ENCODE measurements at places on chromosomes 1 and 21.

DNA sequence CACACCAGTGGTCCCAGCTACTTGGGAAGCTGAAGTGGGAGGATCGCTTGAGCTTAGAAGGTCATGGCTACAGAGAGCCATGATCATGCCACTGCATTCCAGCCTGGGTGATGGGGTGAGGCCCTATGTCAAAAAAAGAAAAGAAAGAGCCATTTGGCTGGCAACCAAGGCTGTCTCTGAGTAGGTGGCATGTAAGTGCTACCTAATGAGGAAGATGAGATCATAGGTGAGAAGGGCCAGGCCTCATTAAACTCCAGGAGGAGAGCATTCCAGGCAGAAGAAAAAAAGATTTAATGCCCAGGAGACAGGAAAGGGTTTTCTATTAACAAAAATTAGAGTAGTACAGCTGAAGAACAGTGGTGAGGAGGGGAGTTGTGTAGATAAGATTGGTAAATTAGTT, 103.4 kb upstream of the ZNF678 start:
- DNase-seq, result no peak

DNA sequence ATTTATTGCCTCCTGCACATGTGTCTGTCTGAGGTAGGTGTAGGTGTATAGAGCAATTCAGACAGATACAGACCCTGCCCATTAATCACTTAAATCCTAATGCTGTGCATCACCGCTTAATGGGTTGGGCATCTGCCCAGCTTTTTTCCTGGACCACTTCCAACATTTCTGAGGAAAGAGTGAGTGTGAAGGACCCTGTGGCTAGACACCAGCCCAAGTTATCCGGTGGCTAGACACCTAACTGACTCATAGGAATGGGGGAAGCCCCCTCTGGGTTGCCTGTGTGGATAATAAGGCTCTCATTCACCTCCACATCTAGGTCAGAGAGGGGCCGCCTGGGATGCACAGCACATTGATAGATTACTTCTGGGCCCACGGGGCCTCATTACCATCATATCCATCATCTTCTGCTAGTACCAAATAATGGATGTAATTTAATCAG, 121.1 kb upstream of the RAVER2 start:
- DNase-seq, result peak; percentile 76

- DNase-seq, result no peak
Measured at GRCh38 chr1:65039066-65039465, 72.7 kb upstream of the JAK1 start.

DNA sequence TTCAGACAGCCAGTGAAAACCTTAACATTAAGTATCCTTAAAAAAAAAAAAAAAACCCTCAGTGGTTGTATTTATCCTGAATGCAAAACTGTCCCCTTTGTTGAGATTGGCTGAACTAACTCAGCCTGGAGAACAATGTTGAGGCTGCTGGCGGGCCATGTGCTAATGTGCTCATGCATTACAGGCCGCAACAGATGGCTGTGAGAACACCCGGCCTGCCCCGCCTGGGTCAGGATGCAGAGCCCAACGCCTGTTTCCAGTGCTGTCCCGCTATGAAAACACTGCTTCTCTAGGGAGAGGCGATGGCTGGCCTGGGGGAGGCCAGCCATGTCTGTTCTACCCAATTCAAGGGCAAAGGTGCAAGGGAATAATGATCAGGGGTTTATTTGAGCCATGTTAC, 13.8 kb downstream of the OLIG2 start:
- no peak for DNase-seq

GRCh38 chr1:83766241-83766691, 232.7 kb downstream of the TTLL7 start:
- DNase-seq, result no peak

GRCh38 chr21:25638660-25639550, at the start of gene JAM2:
TSS of gene JAM2 (plus strand) at chr21:25639258. CDS start at chr21:25639822, 564 bp downstream.
- no peak for DNase-seq

- DNase-seq, result no peak
Measured at GRCh38 chr1:99018313-99018712, 13.7 kb upstream of the PLPPR5 start.

DNA sequence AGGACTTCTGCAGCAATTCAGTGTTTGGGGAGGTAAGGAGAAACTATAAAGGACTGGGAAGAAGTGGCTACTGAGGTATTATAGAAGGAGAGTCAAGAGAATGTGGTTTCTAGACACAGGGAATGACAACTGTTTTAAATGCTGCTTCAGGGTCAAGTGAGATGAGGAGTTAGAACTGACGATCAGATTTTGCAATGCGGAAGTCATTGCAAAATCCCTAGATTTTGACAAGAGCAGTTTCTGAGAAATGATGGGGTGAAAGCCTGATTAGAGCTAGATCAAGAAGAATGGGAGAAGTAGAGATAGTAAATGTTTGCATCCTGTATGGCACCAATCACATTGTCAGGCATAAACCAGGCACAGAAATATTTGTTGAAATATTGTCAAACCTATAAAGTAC, 4.7 kb upstream of the TSNAX start:
- DNase-seq, result no peak

DNA sequence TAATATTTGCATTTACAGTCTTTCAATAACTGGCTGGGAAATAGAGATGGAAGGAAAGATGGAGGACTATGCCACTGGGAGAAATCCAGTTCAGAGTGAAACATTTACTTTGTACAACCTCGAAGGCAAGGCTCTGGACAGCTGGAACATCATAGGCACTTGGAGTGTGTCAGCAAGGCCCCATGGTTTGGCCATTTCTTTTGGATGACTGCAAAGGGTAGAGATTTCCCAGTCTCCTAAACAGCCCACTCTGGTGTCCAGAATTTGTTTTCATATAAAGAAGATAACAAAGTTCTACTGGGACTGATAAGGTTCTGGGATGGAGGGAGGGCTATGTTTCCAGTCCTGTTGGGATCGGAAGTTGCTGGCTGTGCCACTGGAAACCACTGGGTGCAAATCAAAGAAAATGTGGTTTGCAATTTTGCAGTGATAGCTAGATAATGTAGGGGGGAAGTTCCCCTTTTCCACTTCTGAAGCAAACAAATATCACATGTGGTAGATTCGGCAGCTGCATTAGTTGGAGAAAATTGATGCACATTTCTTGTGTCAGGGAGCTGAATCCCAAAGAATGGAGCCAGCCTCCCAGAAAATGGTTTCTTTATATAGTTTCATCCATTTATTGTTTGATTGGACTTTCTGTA, 16.2 kb downstream of the KCND3 start:
- no peak for DNase-seq

DNA sequence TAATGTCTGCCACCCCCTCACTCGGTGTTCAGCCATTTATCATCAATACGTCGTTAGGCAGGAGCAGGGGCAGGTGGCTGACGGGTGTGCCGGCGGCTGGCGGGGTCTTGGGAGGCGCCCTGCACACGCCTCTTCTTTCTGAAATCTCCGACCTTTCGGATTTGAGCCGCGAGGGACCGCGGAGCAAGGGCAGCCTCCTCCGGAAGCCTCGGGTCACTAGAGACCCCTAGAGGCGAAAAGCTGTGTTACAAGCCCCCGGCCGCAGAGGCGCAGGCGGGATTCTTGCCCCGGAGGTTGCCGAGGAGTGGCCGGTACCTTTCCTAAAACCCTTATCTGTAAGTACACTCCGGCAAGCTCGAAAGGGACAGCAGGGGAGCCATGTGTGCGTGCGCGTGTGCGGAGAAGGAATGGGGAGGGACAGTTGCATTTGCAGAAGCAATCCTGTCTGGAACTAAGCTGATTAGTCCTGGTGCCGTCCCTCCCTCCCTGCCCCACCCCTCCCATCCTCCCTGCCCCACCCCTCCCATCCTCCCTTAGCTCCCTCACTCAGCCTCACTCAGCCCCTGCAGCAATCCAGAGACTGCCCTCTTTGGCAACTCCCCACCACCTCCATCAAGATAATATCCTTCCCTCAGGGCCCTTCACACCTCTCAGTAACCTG, 11.0 kb downstream of the BRINP2 start:
- DNase-seq, result peak; percentile 64

- DNase-seq, result peak; percentile 39
Measured at GRCh38 chr1:54287176-54287650, 87.2 kb downstream of the MRPL37 start.
